HepG2 (cell line): ENCODE measurements at places on chromosomes 3 and 15. TPM values are rescaled to one million over a fixed set of nuclear protein-coding genes. Genes with fewer than 3 reads are reported as not detected.

PP2D1 gene
- not detected in 2 replicates for total RNA-seq

FOXB1 gene
- not detected in 2 replicates for total RNA-seq

FHIT gene
- total RNA-seq, result 4.0 and 4.1 TPM in 2 replicates

DPPA4 gene
- total RNA-seq, result not detected in 2 replicates

RBPMS2 gene
- not detected in 2 replicates for total RNA-seq
